ENCODE measurements at places on chromosomes 16 and 17.

- DNase-seq = no peak
These were observed 572.1 kb upstream of the PSMD7 start for GRCh38 chr16:73724503-73724902.

GRCh38 chr17:41008811-41009210, at the start of gene KRTAP3-1:
KRTAP3-1 (minus strand) TSS chr17:41009128; CDS start chr17:41009074, 54 bp downstream.
- no peak for DNase-seq

GRCh38 chr17:48878920-48879898, 13.4 kb upstream of the ATP5MC1 start:
- DNase-seq = no peak

DNA sequence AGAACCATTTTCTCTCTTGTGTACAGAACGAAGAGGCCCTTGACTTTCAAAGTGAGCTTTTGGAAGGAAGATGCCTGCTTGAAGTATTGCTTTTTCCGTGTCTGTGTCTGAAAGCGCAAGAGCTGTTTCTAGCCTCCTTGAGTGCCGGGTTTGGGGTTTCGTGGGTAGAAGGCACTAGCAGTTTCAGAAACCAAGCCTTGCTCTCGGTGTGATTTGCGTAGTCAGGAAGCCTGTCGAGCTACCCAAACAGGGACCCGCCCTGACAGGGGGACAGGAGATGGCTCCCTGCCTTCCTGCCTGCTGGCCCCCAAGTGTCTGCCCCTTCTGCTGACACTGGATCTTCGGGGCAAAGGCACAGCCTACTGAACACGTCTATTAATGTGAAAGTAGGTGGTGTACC, 322.0 kb downstream of the MAF start:
- DNase-seq = no peak

GRCh38 chr17:21493993-21494392, 117.8 kb downstream of the KCNJ12 start:
- DNase-seq = no peak

DNA sequence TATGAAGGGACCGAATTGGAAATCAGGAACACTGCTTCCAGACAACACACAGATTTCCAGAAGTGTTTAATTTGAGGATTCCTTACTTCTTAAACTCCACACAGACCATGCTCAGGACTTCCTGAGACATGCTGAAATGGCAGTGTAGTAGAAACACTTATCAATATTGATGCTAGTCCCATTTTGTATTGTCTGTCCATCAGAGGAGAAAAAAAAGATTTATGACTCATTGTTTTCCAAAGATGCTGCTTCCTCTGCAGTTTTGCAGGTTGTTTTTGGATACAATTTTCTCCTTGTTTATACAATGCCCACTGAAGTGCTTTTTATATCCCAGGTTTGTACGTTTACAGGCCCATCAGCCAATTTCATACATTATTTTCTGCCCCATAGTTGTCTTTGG, 68.3 kb upstream of the TANC2 start:
- DNase-seq = no peak

GRCh38 chr17:76845541-76846017, 22.6 kb upstream of the MGAT5B start:
- DNase-seq = no peak

- DNase-seq = no peak
These were observed 2.2 kb downstream of the CYTH1 start for GRCh38 chr17:78779850-78780249.

GRCh38 chr17:5198472-5198871, 6.8 kb upstream of the ZNF594 start:
- DNase-seq = no peak

DNA sequence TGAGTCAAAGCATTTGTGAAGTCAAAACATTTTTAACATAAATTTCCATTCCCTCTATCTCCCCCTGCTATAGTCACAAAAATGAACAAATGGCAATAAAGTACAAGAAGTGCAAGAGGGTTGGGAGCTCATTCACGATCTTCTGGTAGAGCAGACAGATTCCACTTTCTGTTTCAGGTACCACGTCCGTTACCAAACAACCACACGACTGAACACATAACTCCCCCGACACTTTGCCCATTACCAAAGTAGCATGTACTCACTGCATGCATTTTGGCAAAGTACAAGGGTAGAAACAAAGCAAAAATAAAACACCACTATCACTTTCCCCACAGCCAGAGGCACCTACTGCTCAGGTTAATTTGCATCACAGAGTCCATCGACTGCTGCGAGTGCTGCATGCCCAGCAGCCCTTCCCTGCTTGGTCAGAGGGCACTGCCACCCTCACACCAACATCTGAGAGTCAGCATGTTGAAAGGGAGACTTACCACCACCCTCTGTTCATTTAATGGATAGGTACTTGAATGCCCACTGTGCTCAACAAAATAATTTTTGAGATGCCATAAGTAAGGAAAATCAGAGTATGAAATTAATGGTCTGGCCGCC, 150.3 kb upstream of the AXIN2 start:
- no peak for DNase-seq

GRCh38 chr16:81527477-81528178, 83.0 kb downstream of the CMIP start:
- no peak for DNase-seq

DNA sequence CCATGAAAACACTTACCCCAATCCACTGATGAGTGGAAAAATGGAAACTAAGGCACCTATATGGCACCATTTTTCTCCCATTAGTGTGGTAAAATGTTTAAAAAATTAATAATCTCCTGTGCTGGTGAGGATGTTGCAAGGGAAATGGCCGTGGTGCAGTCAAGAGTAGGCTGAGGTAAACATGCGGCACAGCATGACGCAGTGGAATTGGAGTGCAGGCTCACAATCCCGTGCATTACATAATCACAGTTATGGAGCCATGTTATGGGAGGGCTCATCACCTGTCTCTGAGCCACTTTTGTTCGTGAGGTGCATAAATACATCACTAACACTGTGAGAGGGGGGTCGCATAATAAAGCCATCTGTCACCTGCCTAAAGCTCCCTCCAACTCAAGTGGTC, 164.4 kb upstream of the XYLT1 start:
- DNase-seq = no peak

DNA sequence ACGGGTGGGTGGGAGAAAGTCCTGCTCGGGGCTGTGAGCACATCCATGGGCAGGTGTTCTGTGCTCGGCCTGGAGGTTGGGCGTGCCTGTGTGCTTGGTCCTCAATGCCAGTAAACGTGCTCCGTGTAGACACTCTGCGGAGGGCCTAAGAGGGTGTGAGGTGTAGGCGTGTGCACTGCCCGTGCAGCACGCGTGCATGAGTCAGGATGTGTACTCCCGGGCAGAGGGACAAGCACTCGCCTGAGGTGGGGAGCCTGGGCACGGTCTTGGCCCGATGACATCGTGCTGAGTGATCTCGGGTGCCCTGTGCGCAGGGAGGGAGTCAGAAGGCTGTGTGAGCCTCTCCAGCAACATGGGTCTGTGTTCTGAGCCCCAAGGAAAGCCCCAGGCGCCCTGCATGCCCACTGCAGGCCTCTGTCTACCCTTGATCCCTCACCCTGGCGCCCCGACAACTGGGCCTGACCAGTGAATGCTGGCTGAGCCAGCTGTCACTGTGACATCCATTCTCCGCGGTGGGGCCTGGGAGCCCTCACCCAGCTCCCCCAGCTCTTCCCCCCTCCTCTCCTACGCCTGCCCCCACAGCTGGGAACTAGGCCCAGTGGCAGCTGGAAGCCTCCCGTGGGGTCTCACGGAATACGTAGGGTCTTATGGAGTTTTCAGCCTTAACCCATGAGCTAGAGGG, 23.5 kb upstream of the NXPH3 start:
- DNase-seq = no peak

DNA sequence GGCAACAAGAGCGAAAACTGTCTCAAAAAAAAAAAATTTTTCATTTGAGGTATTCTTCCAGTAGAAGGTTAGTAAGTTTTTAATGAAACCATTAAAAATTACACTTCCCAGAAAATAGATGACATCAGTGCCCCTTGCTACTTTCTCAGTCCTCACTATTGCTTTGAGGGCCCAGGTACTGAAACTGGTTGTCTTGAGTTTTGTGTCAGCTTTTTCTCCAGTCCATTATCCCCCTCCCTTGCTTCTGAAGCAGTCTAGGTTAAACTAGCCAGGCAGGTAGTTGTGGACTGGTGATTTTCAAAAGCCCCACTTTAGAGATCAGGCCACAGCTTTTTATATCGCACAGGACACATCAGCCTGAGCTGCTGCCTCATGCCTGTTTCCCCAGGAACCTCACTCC, 10.9 kb downstream of the SMCR8 start:
- DNase-seq = no peak

- no peak for DNase-seq
These were observed at the start of gene GSG1L for GRCh38 chr16:28063591-28064061. GSG1L (minus strand) TSS chr16:28063714; CDS start chr16:28063424, 290 bp downstream.

GRCh38 chr17:2855063-2855600, 58.9 kb downstream of the RAP1GAP2 start:
- DNase-seq = no peak

DNA sequence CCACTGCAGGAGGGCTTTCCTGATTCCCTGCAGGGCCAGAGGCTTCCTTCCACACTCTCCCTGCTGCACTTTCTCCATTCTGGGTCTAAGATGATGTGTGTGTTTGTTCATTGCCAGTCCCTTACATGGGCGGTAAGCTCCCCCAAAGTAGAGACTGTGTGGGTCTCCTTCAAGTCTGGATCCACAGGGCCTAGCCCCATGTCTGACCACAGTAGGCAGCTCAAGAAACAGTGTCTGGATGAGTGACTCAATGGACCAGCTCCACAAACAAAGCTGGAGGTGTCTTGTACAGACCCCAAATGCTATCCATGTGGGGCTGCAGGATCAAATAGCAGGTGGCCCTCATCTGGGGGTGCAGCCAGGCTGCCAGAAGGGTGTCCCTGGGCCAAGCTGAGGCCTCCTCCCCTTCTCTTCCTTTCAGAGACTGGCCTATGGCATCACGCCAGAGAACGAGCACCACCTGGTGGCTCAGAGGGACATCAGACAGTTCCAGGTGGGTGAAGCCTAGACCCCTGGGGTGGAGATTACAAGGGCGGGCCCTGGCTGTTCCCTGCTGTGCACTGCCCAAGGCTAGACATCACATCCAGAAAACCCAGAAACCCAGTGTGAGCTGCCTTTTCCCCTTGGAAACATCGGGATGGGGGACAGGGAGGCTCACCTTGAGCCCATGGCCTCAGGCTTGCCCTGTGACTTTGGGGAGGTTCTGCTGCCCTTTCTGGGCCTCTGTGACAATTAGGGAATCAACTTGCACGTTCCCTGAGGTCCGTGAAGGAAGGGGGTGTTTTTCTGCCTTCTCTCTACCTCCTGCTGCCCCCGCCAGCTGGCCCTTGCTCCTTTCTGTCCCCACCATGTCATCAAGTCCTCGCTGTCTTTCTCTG, 45.9 kb downstream of the SLC6A2 start:
- DNase-seq = no peak

- no peak for DNase-seq
These were observed 306.7 kb upstream of the XYLT1 start for GRCh38 chr16:17777408-17777863.

- no peak for DNase-seq
These were observed 1.7 kb downstream of the CTDNEP1 start for GRCh38 chr17:7249830-7250229.

GRCh38 chr16:79843631-79844043, 243.1 kb upstream of the MAF start:
- no peak for DNase-seq

GRCh38 chr16:66042341-66042740, 324.1 kb upstream of the CDH5 start:
- DNase-seq = no peak

DNA sequence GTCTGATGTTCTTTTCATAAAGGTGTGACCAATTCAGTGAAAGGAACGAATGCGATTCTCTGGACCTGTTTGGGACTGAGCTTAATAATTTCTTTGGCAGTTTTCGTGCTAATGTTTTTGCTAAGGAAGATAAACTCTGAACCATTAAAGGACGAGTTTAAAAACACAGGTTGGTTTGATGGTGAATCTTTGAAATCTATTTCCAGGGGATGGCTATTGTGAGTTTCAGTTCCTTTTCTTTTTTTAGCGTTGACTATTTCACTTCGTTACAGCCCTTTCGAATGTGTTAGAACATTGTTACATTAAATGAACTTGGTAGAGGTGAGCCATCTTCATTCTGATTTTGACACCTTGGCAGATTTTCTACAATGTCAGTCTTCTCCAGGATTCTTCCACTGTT, 1.2 kb downstream of the TNFRSF17 start:
- DNase-seq = no peak

DNA sequence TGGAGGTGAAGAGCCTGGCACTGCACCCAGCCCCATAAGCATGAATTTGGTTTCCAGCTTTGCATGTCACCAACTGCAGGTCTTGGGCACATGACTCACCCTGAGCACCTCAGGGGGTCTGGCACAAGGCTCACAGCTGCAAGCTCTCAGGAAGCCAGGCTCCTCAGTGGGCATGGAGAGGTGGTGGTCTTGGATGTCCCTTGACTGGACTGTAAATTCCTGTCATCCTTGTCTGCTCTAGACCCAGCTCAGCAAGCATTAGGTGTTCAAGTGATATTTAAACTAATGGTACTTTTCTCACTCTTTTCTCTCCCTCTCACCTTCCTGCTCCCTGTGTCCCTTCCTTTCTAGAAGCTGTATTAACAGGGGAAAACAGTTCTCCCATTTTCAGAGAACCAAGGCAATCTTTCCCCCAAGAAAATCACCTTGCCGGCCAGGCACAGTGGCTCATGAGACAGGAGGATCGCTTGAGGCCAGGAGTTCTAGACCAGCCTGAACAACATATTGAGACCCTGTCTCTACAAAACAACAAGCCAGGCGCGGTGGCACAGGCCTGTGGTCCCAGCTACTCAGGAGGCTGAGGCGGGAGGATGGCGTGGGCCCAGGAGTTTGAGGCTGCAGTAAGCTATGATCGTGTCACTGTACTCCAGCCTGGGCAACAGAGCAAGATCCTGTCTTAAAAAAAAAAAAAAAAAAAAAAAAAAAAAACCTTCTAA, 5.1 kb upstream of the KIFC3 start:
- DNase-seq = no peak

GRCh38 chr16:2147981-2148671, at the start of gene RAB26:
RAB26 (plus strand) TSS chr16:2148625; CDS start chr16:2148784, 159 bp downstream.
- no peak for DNase-seq

DNA sequence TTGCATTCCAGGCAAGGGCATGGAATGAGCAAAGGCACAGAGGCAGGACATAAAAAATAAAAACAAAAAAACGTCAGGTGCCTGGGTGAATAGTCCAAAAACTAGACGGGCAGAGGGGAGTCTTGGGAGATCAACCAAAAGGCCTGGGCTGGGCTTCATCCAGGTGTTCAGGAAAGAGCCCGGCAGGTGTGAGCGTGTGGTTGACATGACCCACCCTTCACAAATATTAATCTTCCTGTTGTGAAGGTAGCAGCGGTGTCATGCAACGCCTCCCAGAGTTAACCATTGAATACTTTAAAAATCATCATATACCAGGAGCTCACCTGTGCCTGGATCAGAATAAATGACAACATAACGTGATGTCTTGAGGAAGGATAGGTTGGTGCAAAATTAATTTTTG, 90.6 kb downstream of the USP22 start:
- no peak for DNase-seq

- no peak for DNase-seq
These were observed 19.0 kb downstream of the USP32 start for GRCh38 chr17:60372790-60373483.

All from cortex of kidney (tissue), 1 donor.